ENCODE measurements at places on chromosomes 5 and 9.

- H3K27ac ChIP-seq, result no peak overlapping the region
- H3K4me1 ChIP-seq, result no peaks in the 10 kb centered on the region
- H3K36me3 ChIP-seq, result no peaks in the 10 kb centered on the region
- no peaks in the 10 kb centered on the region for H3K27me3 ChIP-seq
- no peak for DNase-seq
- H3K4me3 ChIP-seq, result no peak overlapping the region
Observed at GRCh38 chr5:35939639-35940038, 1.2 kb upstream of the CAPSL start.

DNA sequence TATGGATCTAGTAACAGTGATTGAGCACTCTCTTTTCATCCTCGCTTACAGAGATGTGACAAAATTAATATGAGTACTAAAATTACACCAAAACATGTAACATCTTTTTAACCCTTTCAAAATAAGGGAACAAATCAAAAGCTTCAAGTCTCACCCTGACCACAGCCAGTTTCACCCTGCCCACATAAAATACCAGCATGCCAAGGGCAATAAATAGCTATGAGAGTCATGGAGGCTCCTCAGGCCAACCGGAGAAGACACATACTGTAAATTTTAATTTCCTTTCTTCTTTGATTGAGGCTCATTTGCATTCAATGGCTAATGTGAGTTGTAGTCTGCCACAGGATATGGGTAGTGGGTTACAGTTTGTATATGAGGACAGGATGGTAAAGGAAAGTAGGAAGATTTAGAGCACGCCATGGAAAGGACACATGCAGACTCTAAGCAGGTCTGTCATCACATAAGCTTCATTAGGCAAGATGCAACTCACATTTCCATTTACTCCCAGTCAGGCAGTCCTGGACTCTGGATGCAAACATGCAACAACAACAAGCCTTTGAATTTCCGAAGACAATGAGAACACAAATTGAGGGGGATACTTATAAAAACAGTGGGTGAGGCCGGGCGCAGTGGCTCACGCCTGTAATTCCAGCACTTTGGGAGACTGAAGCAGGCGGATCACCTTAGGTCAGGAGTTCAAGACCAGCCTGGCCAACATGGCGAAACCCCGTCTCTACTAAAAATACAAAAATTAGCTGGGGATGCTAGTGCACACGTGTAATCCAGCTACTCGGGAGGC lies 11.3 kb downstream of the IL4 start:
- no peak overlapping the region for H3K4me3 ChIP-seq
- no peaks in the 10 kb centered on the region for H3K27me3 ChIP-seq
- no peaks in the 10 kb centered on the region for H3K36me3 ChIP-seq
- no peak for DNase-seq

- no peaks in the 10 kb centered on the region for H3K36me3 ChIP-seq
- H3K4me1 ChIP-seq, result no peaks in the 10 kb centered on the region
- no peaks in the 10 kb centered on the region for H3K27me3 ChIP-seq
- DNase-seq, result no peak
Observed at GRCh38 chr5:59506285-59506877, 387.1 kb downstream of the PDE4D start.

DNA sequence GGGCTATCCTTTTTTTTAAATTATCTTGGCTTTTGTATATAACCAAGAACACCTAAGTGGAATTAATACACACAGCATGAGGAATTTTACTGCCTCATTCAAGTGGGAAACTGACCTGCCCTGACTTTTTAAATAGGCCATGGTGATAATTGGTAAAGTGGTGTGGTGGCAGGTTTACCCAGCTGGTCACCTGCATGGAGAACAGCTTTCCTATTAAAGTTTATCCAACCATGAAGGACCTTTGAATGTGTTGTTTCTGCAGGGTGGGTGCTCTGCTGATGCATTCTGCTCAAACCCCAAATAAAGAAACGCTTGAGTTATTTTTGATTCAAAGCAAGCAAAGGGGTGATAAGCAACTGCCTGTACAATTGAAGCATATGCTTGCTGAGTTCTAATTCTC lies 261.0 kb upstream of the GRIN3A start:
- H3K36me3 ChIP-seq, result no peaks in the 10 kb centered on the region
- no peak overlapping the region for H3K4me3 ChIP-seq
- H3K27me3 ChIP-seq, result no peaks in the 10 kb centered on the region
- no peak for DNase-seq
- no peaks in the 10 kb centered on the region for H3K4me1 ChIP-seq

- no peaks in the 10 kb centered on the region for H3K27me3 ChIP-seq
- no peaks in the 10 kb centered on the region for H3K4me1 ChIP-seq
- H3K36me3 ChIP-seq, result no peaks in the 10 kb centered on the region
- no peak for DNase-seq
- H3K27ac ChIP-seq, result no peak overlapping the region
Observed at GRCh38 chr5:146440870-146441495, 6.2 kb upstream of the TCERG1 start.

- H3K4me1 ChIP-seq, result peaks cover 6% of the 10 kb centered on the region
- H3K27ac ChIP-seq, result no peak overlapping the region
- DNase-seq, result no peak
- H3K27me3 ChIP-seq, result no peaks in the 10 kb centered on the region
Observed at GRCh38 chr5:115409094-115409493, 112.6 kb upstream of the CCDC112 start.

DNA sequence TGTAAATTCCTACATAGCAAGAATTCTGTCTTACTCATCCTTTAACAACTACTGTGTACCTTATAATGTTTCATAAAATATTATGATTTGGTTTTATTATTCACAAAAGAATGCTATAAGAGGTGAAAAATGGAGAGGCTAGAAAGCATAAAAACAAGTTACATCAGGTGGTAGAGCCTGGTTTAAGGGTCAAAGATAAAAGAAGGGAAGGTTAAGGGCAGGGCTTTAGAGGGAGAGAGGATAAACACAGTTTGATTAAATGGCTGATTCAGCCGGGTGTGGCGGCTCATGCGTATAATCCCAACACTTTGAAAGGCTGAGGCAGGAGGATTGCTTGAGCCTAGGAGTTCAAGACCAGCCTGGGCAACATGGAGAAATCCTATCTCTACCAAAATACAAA lies 40.4 kb upstream of the HSPB3 start:
- no peak for DNase-seq
- H3K27me3 ChIP-seq, result no peaks in the 10 kb centered on the region
- no peaks in the 10 kb centered on the region for H3K36me3 ChIP-seq
- no peak overlapping the region for H3K27ac ChIP-seq

- no peak for DNase-seq
- no peaks in the 10 kb centered on the region for H3K27me3 ChIP-seq
- H3K27ac ChIP-seq, result no peak overlapping the region
- H3K36me3 ChIP-seq, result no peaks in the 10 kb centered on the region
- H3K4me3 ChIP-seq, result no peak overlapping the region
- no peaks in the 10 kb centered on the region for H3K4me1 ChIP-seq
Observed at GRCh38 chr5:14954616-14955343, 83.2 kb upstream of the ANKH start.

DNA sequence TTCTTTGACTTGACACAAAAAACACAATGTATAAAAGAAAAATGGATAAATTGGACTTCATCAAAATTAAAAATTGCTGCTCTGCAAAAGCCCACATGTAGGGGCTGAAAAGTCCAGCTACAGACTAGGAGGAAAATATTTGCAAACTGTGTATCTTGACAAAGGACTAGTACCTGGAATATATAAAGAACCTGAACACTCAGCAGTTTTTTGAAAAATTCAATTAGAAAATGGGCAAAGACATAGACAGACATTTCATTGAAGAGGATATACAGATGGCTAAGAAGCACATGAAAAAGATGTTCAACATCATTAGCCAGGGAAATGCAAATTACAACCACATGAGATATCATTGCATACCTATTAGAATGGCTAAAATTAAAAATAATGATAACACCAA lies 18.5 kb upstream of the TAL2 start:
- H3K36me3 ChIP-seq, result peaks cover 6% of the 10 kb centered on the region
- DNase-seq, result no peak
- H3K4me1 ChIP-seq, result no peaks in the 10 kb centered on the region
- H3K4me3 ChIP-seq, result no peak overlapping the region
- H3K27me3 ChIP-seq, result no peaks in the 10 kb centered on the region
- H3K27ac ChIP-seq, result no peak overlapping the region

GRCh38 chr5:120644516-120644915 lies 180.4 kb downstream of the PRR16 start:
- no peaks in the 10 kb centered on the region for H3K4me1 ChIP-seq
- H3K27ac ChIP-seq, result no peak overlapping the region
- no peaks in the 10 kb centered on the region for H3K27me3 ChIP-seq
- DNase-seq, result no peak

DNA sequence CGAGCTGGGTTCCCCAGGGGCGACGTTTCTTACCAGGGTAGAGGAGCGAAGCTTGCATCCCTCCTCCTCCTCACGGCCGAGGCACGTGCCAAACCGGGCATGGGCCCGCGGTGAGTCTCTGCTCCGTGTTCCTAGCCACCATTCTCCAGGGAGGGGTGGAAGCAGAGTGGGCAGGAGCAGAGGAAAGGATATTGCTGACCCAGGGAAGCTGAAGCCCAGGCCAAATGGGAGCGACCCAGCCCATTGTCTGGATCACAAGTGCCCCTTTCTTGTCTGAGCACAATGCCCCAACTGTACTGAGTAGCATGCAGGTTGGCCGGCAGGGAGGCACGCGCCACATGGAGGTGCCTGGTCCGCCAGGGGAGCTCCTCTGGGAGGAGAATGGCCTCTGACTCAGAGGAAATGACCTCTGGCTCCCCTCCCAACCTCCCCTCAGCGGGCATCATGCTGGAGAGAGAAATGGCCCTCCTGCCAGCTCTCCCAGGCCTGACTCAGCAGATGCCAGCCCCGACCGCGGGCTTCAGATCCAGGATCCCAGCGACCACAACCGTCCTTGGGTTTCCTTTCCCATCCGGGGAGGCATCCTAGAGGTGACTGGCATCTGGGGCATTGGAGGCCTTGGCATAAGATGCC lies 1.1 kb downstream of the PRR7 start:
- H3K36me3 ChIP-seq, result no peaks in the 10 kb centered on the region
- peaks cover 23% of the 10 kb centered on the region for H3K4me1 ChIP-seq
- DNase-seq, result peak; percentile 64
- no peak overlapping the region for H3K27ac ChIP-seq

DNA sequence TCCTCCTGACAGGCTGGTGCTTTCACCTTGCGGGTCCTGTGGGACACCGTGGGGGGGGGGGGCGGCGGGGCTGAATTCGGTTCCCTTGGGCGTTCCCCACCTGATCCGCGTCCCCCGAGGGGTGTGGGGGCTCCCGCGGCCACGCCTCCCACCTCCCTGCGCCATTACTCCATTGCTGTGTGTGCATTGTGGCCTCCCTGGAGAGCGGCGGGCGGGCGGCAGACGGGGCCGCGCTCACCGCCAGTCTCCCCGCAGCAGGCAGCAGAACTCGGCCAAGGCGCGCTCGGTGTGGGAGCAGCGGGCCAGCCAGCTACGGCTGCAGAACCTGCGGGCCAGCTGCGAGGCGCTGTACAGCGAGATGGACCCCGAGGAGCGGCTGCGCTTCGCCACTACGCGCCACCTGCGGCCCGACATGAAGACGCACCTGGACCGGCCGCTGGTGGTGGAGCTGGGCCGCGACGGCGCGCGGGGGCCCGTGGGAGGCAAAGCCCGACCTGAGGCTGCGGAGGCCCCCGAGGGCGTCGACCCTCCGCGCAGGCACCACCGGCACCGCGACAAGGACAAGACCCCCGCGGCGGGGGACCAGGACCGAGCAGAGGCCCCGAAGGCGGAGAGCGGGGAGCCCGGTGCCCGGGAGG lies 145.3 kb downstream of the CACNA1B start:
- H3K4me1 ChIP-seq, result peaks cover 3% of the 10 kb centered on the region
- no peak overlapping the region for H3K27ac ChIP-seq
- H3K36me3 ChIP-seq, result no peaks in the 10 kb centered on the region
- H3K27me3 ChIP-seq, result peaks cover 16% of the 10 kb centered on the region
- H3K4me3 ChIP-seq, result no peak overlapping the region

GRCh38 chr5:158026304-158027031 lies 167.5 kb upstream of the CLINT1 start:
- H3K27me3 ChIP-seq, result no peaks in the 10 kb centered on the region
- no peaks in the 10 kb centered on the region for H3K36me3 ChIP-seq
- no peak overlapping the region for H3K4me3 ChIP-seq
- DNase-seq, result no peak
- no peaks in the 10 kb centered on the region for H3K4me1 ChIP-seq

- DNase-seq, result no peak
- no peaks in the 10 kb centered on the region for H3K36me3 ChIP-seq
- H3K4me1 ChIP-seq, result no peaks in the 10 kb centered on the region
- H3K27ac ChIP-seq, result no peak overlapping the region
- no peaks in the 10 kb centered on the region for H3K27me3 ChIP-seq
- no peak overlapping the region for H3K4me3 ChIP-seq
Observed at GRCh38 chr5:81207009-81207408, 26.1 kb upstream of the CKMT2 start.

DNA sequence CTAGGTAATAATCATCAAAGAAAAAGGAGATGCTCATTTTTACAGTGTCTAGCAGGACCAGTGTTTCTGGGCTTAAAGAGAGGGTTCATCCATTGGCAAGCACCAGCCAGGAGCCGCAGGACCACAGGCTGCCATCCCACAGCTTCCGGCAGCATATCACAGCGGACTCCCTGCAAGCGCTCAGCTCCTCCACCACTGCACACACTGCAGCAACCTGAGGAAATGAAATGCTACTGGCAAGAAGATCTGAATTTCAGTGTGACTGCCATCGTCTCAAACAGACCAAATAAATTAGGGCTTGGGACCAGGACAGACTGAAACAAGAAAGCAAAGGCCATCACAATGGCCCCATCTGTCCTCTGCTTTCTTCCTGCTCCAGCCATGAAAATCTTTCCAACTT lies 114.2 kb downstream of the TTC39B start:
- no peaks in the 10 kb centered on the region for H3K4me1 ChIP-seq
- no peak overlapping the region for H3K4me3 ChIP-seq
- H3K36me3 ChIP-seq, result peaks cover 24% of the 10 kb centered on the region
- H3K27me3 ChIP-seq, result no peaks in the 10 kb centered on the region
- H3K27ac ChIP-seq, result no peak overlapping the region

GRCh38 chr9:133255371-133256135 lies 19.4 kb downstream of the ABO start:
- peaks cover 28% of the 10 kb centered on the region for H3K4me1 ChIP-seq
- no peaks in the 10 kb centered on the region for H3K36me3 ChIP-seq
- H3K4me3 ChIP-seq, result no peak overlapping the region

GRCh38 chr5:76622973-76623596 lies at the start of gene F2RL2:
F2RL2 (minus strand) TSS chr5:76623403; CDS start chr5:76623230, 173 bp downstream.
- no peak within 1 kb of the TSS for H3K27ac ChIP-seq
- H3K4me3 ChIP-seq, result no peak within 1 kb of the TSS
- H3K36me3 ChIP-seq, result no peaks in the 10 kb centered on the region
- DNase-seq, result no peak
- no peaks in the 10 kb centered on the region for H3K27me3 ChIP-seq

GRCh38 chr5:108398964-108399363 lies 17.1 kb upstream of the FBXL17 start:
- no peaks in the 10 kb centered on the region for H3K27me3 ChIP-seq
- H3K27ac ChIP-seq, result no peak overlapping the region
- no peaks in the 10 kb centered on the region for H3K4me1 ChIP-seq
- H3K36me3 ChIP-seq, result no peaks in the 10 kb centered on the region

GRCh38 chr9:72996684-72997314 lies 43.9 kb upstream of the ALDH1A1 start:
- H3K27ac ChIP-seq, result no peak overlapping the region
- H3K4me1 ChIP-seq, result peaks cover 9% of the 10 kb centered on the region
- no peak for DNase-seq
- no peak overlapping the region for H3K4me3 ChIP-seq
- H3K27me3 ChIP-seq, result no peaks in the 10 kb centered on the region

Measured in upper lobe of left lung (tissue), 6 donors.